Upper lobe of left lung (tissue), 6 donors: ENCODE measurements at places on chromosomes 7 and 10. TPM values are rescaled to one million over a fixed set of nuclear protein-coding genes. Genes with fewer than 3 reads are reported as not detected.

DNA sequence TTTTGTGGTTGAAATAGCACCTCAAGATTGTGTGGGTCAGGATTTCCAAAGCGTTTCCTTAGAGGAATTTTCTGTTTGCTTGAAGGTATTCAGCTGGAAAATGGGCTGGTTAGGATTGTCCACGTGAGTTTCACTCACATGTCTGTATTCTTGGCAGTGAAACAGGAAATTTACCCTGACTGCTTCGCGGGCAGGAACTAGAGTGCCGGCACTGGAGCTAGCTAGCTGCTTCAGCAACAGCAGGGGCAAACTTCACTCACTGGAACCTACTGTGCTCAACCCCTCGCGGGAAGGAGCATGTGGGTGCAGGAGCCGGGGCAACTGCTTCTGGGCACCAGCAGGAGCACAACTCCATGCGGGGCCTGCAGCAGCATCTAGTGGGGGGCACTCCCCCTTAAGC lies 38.0 kb upstream of the RTKN2 start:
- no peak for DNase-seq

- no peak for DNase-seq
Observed at GRCh38 chr10:121409466-121410104, 188.7 kb downstream of the FGFR2 start.

DNA sequence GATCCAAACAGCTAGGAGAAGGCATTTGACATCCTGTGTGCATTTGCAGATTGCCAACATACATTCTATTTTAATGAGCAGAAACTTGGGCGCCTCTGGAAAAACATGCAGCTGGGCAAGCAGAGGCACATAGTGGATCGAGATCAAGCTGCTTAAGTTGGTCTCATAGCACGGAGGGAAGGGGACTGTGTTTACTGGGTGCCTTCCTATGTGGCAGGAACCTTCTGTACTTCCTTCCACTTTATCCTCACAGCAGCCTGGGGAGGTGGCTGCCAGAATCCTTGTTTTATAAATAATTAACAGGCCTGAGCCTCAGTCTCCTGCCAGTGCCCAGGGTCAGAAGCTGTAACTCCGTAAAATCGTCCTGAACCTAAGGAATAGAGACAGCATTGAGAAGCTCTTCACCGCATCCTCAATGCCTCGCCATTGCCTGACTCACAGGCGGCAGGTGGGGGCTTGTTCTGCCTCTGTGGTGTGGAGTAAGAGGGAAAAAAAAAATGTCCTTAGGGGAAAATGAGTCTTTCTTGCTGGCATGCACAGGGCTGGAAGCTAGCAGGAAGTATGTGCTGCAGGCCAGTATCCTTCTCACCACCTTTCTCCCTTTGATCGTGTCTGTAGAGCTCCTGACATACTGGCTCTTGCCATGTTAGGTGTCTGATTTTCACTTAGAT lies 6.2 kb downstream of the VWA2 start:
- DNase-seq: no peak

DNA sequence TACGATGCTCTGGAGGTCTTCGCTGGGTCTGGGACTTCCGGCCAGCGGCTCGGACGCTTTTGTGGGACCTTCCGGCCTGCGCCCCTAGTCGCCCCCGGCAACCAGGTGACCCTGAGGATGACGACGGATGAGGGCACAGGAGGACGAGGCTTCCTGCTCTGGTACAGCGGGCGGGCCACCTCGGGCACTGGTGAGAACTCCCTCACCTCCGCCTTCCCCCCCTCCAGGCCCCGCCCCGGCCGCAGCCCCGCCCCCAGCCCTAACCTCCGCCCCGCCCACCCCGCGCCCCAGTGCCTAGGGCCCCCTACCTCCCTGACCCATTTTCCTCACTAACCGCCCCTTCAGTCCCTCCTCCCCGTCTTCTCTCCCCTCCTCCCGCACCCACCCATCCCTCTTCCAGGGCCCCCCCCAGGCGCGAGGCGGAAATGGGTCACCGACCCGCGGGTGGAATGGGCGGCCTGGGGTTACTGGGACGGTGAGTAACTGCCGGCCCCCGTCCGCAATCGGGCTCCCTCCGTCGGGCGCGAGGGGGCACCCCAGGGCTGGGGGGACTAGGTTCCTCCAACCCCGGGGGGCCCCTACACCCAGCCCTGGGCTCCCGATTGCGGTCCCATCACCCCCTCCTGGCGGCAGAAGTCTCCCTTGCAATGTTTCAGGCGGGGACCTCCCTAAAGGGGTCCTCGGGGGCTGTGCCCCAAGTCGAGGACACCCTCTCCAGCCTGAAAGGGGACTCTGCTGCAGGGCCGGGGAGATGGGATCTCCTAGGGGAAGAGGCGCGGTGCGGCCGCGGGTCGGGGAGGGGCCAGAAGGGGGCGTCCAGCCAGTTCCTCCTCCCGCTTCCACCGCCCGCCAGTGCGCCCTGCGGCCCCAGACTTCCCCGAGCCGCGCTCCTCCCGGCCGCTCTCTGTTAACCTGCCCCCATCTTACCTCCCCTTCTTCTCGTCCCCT lies 2.1 kb downstream of the PCOLCE start:
- peak; percentile 80 for DNase-seq

- no peak for DNase-seq
Observed at GRCh38 chr7:46032353-46032752, 111.3 kb upstream of the IGFBP3 start.

GRCh38 chr7:64574540-64575099 lies 11.7 kb upstream of the ZNF680 start:
- no peak for DNase-seq

DNA sequence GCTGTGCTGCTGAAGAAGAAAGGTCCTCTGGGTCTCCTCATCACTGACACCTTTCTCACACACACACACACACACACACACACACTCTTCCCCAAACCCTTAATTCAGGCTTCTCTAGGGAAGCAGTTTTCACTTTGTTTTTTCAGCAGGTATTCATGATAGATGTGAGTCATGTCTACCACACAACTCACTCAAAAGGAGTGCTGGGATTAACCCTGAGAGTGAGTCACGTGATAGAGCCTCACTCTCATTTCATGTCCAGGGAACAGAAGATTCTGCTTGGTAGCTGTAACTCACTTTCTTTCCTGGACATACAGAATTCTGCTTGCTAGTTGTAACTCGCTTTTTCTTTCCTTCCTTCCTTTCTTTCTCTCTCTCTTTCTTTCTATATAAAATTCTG lies 45.4 kb downstream of the VIM start:
- DNase-seq: no peak

DNA sequence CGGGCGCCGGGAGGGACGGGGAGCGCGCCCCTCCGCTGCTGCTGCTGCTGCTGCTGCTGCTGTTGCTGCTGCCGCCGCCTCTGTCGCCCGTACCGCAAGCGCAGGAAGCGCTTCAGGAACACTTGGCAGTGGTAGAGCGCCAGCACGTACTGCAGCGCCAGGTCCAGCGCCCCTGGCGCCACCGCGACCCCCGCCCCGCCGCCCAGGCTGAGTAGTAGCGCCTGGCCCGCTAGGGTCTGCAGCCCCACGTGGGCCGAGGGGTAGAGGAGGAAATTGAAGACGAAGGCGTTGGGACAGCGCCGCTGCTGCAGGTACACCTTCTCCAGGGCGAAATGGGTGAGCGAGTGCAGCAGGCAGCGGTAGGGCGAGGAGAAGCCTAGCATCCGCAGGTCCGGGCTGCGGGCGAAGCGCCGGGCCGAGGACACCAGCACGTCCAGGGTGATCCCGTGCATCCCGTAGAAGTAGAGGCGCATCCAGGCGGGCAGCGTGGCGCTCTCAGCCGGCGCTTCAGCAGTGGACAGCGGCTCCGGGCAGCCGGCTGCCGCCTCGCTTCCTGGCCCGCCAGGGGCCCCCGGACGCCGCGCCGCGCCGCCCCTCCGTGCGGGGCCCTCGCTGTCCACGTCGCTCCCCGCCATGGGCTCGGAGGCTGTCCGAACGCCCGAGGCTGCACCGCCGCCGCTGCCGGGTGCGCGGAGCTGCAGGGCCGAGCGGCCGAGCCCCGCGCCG lies at the start of gene TMEM229A:
Gene TMEM229A, minus strand, starts transcription at position 699 of the 726 bp plus-strand sequence. Its CDS starts 64 bp downstream, at position 635.
- peak; percentile 24 for DNase-seq

DNA sequence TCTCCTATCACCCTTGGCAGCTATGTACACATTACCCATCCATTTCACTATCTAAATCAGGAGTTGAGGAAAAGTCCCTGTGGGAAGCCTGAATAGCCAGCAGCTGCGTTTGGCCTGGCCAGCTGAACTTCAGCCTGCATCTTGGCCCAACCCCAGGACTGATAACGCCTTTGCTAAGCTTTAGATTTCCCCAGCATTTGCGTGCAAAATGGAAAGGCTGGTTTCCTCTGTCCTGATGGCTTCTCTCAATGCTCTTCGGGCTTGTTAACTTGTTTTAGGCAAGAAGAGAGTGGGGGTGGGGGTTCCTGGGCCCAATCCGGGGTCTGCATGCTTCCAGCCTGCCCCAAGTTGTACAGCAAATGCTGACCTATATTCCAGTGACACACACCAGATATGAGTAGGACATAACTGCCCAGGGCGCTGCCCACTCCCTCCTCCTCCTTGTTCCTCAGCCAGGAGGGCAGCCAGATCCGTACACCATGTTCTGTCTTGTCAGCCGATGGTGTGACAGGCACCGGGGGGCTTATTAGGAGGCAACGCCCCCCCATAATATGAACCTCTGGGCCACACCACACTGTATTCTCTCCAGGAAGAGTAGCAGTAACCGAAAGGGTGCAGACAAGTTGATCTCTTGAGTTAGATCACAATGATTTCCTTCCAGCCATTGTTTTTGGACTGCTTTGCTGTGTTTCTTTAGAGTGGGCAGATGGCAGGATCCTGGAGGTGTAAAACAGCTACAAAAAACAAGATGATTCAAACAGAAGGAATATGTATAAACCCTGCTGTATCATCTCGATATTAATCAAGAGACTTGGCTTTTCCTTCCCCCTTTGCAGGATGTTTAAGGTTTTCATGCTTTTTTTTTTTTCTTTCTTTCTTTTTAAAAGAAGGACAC lies 339.0 kb downstream of the RNLS start:
- DNase-seq: no peak

- DNase-seq: peak; percentile 92
Observed at GRCh38 chr10:84424731-84425167, 96.4 kb downstream of the CCSER2 start.

DNA sequence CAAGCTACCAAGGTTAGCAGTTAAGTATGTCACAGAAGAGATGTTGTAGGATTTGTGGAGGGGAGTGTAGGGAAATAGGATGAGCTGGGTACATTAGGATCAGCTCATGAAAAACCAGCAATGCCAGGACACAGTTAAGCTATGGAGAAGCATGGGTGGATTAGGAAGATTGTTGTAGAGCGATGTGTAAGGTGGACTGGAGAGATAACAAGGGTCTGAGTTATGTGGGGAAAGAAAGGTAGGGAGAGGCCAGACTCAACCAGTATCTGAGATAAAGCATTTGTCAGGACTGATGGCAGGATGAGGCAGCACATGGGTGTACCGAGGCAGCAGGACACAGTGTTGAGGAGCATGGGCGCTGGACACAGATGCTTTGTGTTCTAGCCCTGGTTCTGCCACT lies 85.4 kb upstream of the PRR15 start:
- DNase-seq: no peak

DNA sequence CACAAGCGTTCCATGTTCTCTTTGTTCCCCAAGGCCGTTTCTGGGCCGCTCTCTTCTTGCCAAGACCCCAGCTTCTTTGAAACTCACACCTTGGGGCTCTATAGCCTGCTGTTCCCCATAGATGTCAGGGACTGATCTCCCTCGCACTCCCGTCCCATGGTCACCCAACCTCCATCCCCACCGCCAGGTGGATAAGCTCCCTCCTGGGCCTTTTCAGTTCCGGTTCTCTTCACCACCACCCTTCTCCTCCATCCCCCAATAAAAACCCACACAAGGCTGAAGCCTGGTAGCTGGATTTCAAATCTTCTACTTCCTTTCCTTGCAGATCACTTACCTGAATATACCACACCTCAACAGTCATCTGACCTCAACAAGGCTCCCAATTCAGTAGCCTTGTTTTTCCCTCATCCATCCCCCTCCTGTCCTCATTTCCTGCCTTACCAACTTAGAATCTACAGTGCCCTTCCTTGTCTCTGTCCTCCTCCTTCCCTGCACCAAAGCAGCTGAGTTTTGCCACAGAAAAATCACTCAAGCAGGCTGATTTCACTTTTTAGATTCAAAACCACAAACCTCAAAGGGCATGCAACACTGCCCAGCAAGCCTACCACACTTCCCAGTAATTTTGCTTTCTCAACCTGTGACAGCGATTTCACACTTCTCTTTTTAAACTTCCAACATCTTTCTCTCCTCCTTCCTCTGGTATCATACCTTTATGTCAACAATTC lies 7.7 kb downstream of the SLC37A3 start:
- peak; percentile 23 for DNase-seq

- DNase-seq: no peak
Observed at GRCh38 chr10:121614613-121615434, 16.6 kb upstream of the FGFR2 start.

- DNase-seq: peak; percentile 94
Observed at GRCh38 chr7:151248346-151249033, at the start of gene SMARCD3. SMARCD3 (minus strand) TSS chr7:151248694; CDS start chr7:151248562, 132 bp downstream.

GRCh38 chr10:26969145-26969926 lies 108.6 kb upstream of the ABI1 start:
- DNase-seq: no peak

DNA sequence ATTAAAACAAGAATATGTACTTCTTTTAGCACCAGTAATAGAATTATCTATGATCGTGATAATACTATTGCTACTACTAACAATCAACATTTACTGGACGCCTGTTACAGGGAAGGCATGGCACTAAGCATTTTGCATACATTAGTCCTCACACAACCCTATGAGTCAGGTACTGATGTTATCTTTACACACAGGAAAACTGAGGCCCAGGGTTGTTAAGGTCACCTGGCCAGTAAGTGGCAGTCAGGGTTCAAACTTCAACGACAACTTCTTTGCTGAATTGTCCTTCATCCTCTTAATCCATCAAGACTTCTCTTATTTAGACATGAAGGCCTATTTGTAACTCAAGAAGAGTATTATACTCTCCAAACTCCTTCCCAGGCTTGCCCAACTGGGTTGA lies 41.9 kb upstream of the ACSL5 start:
- DNase-seq: no peak

DNA sequence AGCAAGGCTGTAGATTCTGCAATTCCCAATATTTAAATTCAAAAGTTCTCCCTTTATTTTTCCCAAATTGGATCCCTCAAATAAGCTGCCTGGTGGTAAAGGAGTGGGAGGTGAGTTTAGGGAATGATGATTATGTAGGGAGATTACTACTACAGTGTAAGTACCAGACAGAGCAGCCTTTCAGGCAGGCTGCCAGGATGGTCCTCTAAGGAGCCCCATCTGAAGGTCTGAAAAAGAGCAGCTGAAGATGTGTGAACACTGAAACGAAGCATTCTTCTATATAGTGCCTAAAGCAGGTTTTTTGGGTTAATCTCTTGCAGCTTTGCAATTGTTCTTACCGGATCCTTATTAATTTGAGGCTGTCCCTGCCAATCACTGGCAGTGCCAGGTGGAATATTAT lies 84.7 kb downstream of the CREB5 start:
- DNase-seq: no peak

DNA sequence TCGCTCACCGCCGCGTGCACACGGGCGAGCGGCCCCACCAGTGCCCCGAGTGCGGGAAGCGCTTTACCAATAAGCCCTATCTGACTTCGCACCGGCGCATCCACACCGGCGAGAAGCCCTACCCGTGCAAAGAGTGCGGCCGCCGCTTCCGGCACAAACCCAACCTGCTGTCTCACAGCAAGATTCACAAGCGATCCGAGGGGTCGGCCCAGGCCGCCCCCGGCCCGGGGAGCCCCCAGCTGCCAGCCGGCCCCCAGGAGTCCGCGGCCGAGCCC lies 3.3 kb downstream of the REPIN1 start:
- peak; percentile 81 for DNase-seq

GRCh38 chr10:62046522-62047227 lies 145.2 kb downstream of the ARID5B start:
- no peak for DNase-seq

The ANXA8L1 gene
- 45.3 TPM for total RNA-seq

The IFIT1 gene
- total RNA-seq: 22.6 TPM

The SPDYE1 gene
- total RNA-seq: not detected

The VGF gene
- total RNA-seq: not detected

The SLC26A4 gene
- 0.39 TPM for total RNA-seq
